Activated gamma-delta T cell (primary cell): ENCODE measurements at places on chromosomes 2 and 18.

DNA sequence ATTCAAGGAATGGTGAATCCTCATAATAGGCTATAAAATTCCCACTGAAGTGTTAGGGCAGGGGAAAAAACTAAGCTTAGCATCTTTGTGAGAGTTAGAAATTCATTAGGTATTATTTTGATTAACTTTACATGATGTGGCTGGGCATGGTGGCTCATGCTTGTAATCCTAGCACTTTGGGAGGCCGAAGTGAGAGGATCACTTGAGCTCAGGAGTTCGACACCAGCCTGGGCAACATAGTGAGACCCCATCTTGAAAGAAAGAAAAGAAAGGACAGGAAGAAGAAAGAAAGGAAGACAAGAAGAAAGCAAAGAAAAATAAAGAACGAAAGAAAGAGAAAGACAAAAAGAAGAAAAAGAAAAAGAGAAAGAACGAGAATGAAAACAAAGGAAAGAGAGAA, 40.0 kb downstream of the SNRPD1 start:
- no peak for DNase-seq

DNA sequence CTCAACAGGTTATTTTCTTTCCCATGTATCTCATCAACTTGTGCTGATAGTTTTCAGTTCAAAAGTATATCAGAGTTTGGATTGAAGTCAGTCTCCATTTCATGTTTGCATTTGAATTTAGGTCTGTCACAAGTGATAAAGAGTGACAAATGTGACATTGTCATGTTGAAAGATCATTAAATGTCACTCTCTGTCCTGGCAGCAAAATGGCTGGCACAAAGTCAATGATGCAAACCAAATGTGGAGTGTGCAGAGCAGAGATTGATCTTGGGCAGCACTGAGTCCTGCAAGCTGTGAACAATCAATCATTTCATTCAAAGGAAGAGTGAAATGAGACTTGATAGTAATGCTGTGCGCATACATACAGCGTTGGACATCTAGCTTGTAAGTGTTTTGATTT, 421.8 kb upstream of the CDH7 start:
- no peak for DNase-seq

DNA sequence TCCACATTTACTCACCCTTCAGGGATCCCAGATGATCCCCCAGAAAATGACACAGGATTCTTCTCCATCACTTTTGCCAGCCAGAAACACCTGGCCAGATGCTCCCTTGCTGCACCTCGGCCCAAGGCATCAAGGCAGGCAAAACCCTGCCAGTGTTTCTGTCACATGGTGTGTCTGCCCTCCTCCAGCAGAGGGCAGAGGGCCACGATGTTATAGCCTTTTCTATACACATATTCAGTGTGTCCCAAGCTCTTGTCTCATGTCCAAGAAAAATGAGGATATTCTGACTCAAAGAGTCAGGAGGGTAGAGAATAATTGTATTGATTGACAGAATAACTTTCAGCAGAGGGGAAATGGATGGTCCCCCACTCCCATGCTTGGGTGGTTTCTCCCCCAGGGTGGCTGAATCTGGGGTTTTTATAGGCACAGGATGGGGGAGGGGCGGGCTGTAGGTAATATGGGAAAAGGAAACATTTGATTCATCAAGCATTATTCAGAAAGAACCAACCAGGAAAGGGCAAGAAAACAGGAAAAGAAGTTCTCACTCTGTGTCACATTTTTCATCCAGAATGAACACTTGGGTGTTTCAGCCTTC, 933.9 kb downstream of the TRIB2 start:
- DNase-seq = no peak

GRCh38 chr2:159362094-159362493, 75.6 kb upstream of the WDSUB1 start:
- no peak for DNase-seq

- DNase-seq = peak; percentile 50
These were observed 21.0 kb downstream of the INPP4A start for GRCh38 chr2:98465456-98466226.

- DNase-seq = no peak
These were observed 76.4 kb downstream of the TSN start for GRCh38 chr2:121831841-121832240.

DNA sequence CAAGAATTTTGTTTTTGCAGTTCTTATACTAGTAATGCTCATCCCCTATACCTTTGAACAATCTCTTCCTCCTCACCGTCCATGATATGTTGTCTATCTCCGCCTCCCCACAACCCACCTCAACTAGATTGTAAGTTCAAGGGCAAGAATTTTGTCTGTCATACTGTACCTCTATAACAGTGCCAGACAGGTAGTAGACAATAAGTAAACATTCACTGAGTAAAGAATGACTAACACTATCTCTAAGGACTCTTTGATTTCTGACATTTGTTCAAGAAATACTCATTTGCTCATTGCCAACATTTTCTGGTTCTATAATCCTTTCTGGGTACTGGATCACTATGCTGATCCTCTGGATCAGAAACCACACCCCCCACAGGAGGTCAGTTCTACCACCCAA, 82.4 kb downstream of the EXOC6B start:
- no peak for DNase-seq

DNA sequence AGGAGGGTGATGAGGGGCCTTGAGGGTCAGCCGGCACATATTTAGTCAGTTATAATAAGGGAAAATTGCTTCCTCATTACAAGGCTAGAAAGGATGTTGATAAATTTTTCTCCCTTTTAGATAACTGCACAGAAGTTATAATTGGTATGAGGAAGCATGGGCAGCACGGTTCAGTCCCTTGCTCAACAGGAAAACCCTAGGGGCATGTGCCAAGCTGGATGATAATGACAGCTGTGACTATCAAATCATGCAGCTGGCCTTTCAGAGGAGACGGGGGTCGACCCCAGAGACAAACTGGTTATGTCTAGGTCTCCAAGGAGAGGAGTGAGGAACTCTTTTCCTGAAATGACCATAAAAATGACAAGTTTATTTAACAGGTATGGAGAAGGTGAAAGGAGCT, 448.1 kb upstream of the VRK2 start:
- no peak for DNase-seq

DNA sequence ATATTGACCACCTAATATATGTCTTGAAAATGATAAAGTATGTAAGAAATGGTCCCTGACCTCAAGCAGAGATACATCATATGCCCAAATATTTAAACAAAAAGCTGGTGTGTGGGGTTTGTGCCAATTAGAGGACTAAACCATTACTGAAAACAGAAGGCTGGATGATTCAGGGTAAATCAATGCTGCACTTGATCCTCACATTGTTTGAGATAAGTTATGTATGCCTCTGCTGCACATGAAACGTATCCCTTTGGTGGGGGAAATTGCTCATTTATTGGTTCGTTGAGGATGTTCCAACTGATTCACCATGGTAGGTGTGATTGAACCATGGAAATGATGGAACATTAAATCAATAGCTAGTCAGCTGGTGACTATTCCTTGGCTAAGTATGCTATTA, 24.7 kb upstream of the DARS1 start:
- DNase-seq = no peak

- no peak for DNase-seq
These were observed 363.7 kb upstream of the SPHKAP start for GRCh38 chr2:228545041-228545747.

DNA sequence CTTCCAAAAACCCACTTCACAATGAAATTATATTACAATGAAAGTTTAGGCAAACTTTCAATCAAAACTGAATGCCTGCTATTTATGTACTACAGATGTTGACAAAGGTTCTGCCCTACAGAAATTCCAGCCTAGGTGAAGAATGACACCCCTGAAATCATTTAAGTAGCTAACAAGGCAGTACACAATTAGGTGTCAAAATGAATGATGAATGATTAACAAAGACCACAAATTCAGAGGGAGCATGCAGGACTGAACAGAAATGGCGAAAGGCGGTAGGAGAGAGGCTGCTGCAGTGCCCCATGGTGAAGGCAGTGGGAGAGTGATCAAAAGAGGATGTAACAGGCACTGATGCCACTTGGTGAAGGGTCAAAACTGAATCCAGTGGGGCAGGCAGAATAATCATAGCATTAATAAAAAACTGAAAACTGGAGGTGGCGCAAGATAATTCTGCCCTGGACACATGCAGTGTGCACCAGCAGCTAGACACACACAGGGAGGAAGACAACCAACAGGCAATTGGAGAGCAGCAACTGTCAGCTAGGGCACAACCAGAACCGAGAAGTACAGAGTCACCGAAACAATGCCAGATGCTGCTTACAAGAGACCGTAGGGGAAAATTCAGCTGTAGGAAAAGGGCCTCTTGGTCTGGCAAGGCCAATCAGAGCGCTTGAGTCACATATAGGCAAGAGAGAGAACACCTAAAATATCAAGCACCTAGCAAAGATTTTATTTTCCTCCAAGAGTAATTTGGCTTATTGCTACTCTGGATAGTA, 4.5 kb downstream of the TMEM131 start:
- DNase-seq = no peak

- no peak for DNase-seq
These were observed 45.7 kb downstream of the ARL5A start for GRCh38 chr2:151782378-151783132.

DNA sequence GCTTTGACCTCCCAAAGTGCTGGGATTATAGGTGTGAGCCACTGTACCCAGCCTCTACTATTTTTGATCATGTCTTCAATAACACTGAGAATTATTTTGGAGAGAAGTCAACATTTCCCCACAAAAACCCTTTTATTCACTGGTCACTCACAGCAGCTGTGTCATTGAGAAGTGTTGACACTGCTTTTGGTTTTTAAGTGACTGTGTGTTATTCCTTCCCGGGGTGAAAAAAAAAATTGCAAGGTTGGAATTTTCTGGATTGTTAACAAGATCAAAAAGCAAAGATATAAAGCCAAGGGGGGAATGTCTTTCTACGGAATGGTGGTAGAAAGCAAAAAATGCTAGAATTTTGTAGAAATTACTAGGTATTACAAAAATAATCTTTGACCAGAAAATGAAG, 61.5 kb downstream of the TANC1 start:
- no peak for DNase-seq

GRCh38 chr2:188928643-188929042, 45.5 kb upstream of the COL3A1 start:
- no peak for DNase-seq

DNA sequence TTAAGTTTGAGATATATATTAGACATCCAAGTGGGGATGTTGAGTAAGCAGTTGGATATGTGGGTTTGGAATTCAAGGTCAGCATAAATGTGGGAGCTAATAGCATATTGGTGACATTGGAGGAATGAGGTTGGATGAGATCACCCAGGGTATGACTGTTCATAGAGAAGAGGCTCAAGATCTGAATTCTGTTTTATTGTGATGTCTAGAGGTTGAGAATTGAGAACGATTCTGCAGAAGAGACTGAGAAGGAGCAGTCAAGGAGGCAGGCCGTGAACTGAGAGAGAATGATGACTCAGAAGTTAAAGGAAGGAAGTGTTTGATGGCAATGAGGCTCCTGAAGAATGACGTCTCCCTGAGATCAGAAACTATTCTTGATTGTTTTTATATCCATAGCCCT, 5.9 kb downstream of the SERPINB11 start:
- no peak for DNase-seq

GRCh38 chr18:41501848-41502247, 453.2 kb upstream of the PIK3C3 start:
- DNase-seq = no peak

DNA sequence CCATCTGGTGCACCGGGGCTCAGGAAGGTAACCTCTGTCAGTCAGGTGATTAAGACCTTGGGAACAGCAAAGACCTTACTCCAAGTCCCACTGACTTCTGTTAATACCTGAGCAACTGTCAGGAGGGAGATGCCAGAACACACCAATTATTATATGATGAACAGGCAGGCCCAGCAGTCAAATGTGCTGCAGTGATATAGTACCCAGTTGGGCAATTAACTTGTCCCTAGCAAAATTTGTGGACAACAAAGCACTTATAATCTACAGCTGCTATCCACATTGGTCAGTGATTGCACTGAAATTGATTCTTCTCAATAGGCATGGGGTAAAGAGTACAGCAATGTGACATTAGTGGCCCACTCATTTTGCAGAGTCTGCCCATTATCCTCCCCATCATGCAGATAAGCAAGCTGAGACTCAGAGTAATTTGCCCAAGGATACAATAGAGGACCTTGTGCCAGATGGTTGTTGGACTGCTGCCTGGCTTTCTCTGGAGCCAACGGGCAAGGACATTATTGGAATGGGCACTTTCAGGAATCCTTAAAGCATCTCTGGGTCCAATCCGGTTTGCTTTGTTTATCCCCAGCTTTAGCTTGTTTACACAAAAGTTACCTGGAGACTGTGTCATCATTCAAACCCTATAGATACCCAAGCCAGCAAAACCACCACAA, 147.6 kb downstream of the CCBE1 start:
- DNase-seq = no peak

DNA sequence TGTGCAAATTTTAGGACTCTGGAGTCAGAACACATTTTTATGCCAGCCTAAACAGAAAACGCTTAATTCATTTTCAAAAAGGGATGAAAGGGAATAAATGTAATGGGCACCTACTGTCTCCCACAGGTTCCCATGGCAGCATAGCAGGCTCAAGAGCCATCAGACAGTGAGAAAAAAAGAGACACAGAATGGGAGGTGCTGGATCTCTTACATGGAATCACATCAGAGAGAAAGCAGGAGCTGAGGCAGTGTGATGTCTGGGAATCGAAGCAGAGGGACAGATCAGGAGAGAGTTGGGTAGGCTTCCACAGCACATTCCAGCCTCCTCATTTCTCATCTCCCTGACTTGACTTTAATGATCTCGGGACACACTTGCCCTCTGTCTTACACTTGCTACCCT, 684.3 kb downstream of the KCNJ3 start:
- no peak for DNase-seq

GRCh38 chr18:13536578-13536977, 189.8 kb downstream of the FAM210A start:
- DNase-seq = no peak

DNA sequence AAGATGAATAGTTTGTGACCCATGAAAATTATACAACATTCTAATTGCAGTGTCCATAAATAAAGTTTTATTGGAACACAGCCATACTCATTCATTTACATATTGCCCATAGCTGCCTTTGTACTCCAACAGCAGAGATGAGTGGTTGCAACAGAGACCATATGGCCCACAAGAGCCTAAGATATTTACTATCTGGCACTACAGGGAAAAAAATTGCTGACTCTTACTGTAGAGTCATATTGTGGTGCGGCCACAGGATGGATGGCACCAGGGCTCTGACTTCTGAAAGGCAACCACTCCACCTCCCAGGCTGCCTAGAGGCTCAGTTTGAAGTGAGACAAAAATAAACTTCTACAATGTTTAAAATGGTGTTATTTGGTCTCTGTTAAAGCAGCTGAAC, 404.0 kb upstream of the ATP5MC3 start:
- DNase-seq = no peak

GRCh38 chr2:161230959-161231358, 70.7 kb downstream of the TANK start:
- no peak for DNase-seq
